COR-L47 (cell line): ENCODE measurements at places on chromosomes 12 and 14.

DNA sequence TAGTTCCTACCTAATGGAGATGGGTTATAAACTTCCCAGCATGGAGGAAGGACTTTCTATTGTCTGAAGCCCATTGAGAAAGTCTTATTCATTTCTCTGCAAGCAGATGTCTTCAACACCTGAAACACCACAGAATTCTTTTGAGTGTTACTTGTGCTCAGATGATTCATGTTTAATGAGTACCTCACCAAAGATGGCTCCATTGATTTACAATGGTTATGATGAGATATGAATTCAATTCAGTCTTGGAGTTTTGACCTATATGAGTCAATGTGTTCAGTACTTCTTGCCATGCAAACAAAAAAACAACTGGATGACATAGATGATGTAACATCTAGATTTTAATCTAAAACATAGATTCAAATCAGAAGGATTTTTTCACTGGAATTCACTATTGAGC, 15.4 kb upstream of the PAWR start:
- no peak for DNase-seq

- DNase-seq: no peak
Measured at GRCh38 chr12:24360907-24361306, 411.4 kb upstream of the SOX5 start.

DNA sequence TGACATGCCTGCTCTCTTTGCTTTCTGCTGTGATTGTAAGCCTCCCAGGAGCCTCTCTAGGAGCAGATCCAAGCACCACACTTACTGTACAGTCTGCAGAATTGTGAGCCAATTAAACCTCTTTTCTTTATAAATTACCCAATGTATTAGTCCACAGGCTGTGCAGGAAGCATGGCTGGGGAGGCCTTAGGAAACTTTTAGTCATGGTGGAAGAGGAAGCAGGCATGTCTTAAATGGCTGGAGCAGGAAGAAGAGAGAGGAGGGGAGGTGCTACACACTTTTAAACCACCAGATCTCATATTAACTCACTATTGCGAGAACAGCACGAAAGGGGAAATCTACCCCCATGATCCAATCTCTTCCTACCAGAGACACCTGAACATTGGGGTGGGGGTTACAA, 108.9 kb downstream of the DERA start:
- no peak for DNase-seq

DNA sequence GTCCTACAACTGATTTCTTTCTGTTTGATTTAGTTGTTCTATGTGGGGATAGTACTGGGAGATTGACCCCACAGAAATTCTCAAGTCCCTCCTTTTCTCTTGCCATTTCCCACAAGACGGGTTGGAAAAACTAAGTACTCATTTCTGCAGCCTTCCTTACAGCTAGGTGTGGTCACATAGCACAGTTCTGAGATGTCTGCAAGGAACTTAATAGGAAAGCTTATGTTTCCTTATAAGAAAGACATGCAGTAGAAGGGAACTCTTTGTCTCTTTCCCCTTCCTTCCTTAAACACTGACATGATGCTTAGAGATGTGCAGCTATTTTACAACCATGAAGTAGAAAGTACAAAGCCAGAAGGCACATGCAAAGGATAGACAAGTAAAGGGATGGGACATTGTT, 113.7 kb downstream of the PTPRR start:
- DNase-seq: no peak

- DNase-seq: no peak
Measured at GRCh38 chr12:1882850-1883470, 35.5 kb downstream of the CACNA2D4 start.

DNA sequence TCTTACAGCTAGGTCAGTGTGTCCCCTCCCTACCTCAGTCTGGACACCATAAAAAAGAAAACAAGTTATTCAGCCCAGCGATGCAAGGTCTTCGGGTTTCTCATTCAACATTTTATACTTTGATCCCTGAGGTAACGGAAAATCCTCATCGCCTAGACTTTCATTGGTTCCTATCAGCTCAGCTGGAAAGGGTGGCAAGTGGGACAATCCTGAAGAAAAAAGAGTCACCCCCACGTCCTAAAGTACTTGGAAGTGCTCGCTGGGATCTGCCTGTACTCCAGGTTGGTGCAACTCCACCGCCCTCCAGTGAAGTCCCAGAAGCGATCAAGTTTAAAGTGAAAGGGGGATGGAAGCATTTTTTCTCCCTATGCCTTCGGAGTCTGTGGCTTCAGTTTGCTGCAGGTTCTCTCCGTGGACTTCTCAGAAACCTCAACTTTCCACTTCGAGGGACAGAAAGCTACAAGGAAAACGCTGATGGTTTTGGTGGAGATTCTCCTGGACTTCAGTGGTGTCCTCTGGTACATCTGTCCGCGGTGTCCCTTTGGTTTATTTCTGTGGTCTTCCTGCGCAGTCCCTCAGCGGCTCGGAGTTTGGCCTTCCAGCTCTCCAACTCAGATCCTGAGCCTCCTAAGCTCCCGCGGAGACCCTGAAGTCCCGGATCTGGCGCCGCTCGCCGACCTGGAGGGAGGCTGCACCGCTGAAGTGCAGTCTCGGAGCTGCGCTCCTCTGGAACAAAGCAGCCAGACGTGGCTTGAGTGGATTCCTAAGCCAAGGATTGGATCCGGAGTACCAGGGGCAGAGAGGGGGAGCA, 1.8 kb upstream of the LRFN5 start:
- peak; percentile 50 for DNase-seq

DNA sequence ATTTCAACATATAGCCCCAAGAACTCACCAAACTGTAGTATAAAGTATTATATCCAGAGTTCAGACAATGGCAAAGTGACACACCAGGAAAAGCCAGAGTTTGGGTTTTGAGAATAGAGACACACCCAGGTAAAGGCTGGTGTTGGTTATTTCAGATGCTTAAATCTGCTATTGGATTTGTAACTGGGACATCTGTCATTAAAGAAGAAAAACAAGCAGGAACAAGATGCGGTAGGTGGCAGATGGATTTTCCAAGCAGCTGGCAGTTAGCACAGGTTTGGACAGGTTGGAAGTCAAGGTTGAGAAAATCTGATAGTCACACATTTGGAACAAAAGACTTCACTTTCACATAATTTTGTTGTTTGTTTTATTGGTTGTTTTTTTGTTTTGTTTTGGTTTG, 14.4 kb upstream of the CDK17 start:
- no peak for DNase-seq

DNA sequence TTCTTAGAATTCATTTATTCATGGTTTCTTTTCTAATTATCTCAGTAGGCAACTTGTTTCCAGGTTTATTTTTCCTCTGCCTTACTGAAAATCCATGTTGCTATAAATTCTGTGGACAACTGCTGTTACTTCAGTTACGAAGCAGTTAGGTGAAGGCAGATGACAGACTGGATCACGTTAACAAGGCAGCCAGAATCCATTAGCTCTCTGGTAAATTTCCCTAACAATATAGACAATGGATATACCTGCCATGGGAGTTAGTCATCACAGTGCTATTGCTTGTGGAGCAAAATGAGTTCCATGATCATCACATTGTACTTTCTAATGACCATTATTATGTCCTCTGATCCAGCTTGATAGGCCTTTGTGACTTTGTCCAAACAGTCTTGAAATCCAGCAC, 291.5 kb downstream of the NELL2 start:
- no peak for DNase-seq

DNA sequence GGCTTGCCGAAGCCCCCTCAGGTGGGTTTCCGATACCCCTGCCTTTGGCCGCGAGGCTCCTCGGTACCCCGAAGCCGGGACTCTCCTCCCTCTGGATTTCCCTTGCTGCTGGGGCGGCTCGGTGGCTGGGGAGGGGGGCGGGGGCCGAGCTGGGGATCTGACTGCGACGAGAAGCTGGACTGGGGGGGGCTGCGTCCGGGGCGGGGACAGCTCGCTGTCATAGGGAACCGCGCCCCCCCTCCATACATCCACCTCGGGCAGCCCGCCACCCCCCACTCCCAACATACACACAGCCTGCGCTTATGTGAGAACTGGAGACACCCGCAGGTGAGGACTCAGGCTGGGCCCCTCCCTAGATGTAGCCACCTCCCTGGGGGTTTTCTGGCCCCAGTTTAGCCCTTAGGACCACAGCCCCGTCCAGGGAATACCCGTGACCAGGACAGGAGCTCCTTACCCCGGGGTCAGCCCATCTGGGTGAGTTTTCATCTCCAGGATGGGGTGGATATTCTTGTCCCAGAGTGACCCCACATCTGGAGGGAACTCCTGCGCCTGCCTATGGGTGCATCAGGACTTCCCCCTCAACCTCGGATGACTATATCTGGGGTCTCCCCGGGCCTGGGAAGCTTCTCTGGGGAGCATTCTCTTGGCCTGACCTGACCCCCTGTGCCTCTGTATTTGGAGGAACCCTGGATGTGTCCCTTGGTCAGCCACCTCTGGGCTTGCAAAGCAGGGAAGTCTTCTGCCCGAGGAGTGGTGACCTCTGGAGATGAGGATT, 687 bp downstream of the ASIC1 start:
- DNase-seq: no peak

GRCh38 chr12:117486840-117487659, 125.6 kb upstream of the NOS1 start:
- DNase-seq: no peak

GRCh38 chr12:95291501-95291900, 73.9 kb downstream of the VEZT start:
- DNase-seq: no peak

- peak; percentile 60 for DNase-seq
Measured at GRCh38 chr14:96888593-96888992, 91.4 kb downstream of the VRK1 start.

GRCh38 chr12:46382408-46382963, 9.9 kb upstream of the SLC38A2 start:
- DNase-seq: no peak

- peak; percentile 11 for DNase-seq
Measured at GRCh38 chr14:91329486-91330014, 85.0 kb upstream of the GPR68 start.

DNA sequence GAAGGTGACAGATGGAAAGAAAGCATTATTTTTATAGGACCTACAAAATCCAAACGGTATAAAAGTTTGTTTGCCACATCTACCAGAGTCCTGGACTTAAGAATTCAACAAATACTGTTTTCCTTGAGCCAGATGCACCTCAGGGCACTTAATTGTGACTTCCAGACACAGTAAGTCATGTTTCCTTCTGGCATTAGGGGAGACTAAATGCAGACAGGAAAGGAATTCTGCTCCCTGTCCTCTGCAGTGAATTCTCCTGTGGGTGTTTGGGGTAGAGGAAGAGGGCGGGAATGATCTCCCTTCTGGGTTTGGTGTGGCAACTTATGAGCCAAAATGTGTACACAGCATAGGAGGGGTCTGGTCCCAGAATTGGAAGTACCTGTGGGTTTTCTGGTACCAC, 93.9 kb upstream of the ZDHHC17 start:
- no peak for DNase-seq

GRCh38 chr12:119797090-119797489, 80.0 kb downstream of the CIT start:
- no peak for DNase-seq

GRCh38 chr12:34296143-34297041, 274.1 kb downstream of the ALG10 start:
- no peak for DNase-seq

GRCh38 chr12:124802361-124802760, 61.3 kb downstream of the SCARB1 start:
- no peak for DNase-seq

DNA sequence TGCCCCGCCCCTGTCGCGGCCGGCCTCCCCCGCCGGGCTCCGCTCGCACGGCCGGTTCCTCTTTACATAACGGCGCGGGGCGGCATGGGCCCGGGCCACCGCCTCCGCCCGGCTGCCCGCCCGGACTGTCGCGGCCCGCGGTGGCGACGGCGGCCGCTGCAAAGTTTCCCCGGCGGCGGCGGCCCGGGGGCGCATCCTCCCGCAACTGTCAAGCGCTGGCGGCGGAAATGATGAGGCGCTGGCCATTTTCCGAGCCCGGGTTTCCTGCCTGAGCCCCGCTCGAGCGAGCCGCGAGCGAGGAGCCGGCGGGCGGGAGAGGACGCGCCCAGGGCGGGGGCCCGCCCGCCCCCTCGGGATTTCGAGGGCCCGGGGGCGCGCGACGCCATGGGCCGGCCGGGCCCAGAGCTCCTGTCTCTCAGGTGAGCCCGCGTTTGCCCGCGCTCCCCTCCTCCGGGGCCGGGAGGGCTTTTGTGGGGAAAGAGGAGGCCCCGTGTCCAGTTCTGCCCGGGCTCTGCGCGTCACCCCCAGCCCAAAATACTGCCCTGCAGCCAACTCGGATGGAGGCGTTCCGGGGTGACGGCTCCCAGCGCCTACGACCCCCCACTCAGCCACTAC, at the start of gene SH2B3:
Gene SH2B3, plus strand, starts transcription at position 65 of the 615 bp plus-strand sequence. CDS start 12,223 bp downstream, outside the sequence.
- DNase-seq: peak; percentile 55

DNA sequence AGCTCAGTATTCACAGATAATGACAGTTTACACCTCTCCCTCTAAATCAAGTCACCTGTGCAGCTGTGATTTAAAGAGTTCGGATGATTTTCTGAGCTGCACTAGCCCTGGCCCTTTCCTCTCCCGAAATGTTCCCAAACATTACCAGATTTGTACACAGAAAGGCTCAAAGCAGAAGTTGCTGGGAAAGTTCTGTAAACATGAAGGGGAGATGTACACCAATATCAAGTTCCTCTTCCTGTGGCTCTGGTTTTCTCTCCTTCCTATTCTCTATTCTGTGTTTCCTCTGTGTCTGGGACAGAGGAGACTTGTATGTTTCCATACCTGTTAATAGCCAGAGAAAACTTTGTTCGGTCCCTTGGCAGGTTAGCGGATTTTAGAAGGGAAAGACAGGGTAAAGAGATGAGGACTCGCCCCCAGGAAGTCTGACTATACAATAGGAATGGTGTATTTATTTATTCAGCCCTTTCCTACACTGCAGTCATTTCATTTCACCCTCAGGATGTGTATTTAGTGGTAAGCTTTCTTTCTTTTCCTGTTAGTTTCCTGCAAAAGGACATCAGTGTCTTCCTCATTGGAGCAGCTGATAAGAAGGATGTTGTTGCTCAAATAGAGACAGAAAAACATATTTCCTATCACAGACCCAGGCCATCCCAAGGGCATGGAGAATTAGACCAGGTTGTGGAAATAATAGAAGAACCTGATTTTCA, 7.6 kb upstream of the NUMB start:
- DNase-seq: no peak

DNA sequence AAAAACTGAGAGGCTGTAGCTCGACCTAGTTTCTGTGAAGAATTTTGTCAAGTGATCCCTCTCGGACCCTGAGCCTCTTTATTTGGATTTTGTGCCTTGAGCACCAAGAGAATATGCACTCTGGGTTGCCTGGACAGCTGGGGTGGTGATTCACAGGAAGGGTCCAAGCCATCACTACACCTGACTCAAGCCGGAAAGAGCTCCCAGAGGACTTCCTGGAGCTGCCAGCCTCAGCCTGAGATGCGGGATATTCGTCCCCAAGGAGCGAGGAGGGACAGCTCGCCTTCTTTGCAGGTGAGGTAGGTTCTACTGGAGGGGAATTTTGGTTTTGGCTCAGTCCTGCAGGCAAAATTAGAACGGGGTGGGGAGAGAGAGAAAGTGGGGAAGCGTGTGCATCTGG, 94.3 kb downstream of the GALNT8 start:
- no peak for DNase-seq

GRCh38 chr12:115934877-115935276, 342.6 kb downstream of the MED13L start:
- no peak for DNase-seq

GRCh38 chr14:85953265-85953664, 423.3 kb downstream of the FLRT2 start:
- DNase-seq: no peak
